ENCODE measurements at places on chromosomes 5 and 9.

- no peak for DNase-seq
These were observed 42.5 kb downstream of the SEMA4D start for GRCh38 chr9:89455356-89455824.

DNA sequence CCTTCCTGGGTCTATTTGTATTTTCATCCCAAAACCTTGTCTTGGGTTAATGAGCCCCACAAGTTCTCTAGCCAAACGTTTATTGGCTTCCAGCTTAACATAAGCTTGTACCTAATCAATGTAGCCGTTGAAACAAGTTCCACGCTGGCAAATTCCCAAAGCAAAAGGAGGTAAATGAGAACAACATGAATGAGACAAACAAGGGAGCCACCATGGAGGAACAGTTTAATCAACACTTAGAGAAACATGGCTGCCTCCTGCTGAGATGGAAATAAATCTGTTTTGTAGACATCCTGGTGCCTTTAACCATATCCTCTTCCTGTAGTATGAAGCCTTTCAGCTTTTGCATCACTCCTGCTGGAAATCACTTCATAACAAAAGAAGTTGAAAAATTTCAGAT is 166.6 kb upstream of the NFIB start:
- no peak for DNase-seq

DNA sequence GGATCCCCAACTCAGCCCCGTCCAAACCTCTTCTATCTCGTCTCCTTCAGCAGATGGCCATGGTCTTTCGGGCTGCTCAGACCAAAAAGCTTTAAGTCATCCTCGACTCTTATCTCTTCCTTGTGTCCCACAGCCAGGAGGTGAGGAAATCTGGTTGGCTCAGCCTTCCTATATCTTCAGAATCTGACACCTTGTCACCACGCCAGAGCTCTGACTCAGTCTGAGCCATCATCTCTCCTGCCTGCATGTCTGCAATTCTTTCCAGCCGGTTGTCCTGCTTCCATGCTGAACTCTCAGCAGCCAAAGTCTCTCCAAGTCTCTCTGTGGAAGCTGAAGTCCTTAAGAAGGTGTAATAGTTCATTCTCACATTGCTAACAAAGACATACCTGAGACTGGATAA is 419.3 kb upstream of the ADAMTS16 start:
- DNase-seq = no peak

DNA sequence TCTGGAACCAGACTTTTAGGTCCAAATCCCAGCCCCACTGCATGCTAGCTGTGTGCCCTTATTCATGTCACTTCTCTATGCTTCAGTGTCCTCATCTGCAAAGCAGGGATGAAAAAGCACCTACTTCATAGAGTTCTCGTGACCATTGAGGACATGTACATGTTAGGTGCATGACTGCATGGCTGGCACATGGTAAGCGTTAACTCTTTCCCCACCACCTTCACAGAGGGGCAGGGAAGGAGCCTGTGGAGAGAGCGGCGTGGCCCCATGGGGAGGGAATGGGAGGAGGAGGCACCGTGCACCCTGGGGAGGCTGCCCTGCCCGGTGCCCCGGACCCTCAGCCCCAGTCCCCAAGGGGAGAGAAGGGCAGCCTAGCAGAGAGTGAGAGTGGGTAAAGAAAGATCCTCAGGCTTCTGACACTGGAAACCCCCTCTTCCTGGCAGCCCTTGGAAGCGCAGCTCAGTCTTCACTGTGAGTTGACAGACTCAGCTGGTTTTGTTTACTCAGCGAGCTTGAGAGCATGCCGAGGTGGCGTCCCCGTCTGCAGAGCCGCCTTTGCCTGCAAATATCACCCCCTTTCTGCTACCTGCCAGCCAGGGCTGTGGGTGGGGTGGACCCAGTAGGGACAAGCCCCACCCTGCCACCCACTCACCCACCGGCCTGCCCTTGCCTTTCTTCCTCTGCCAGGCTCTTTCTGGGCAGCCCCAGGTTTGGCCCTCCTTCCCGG is 10.6 kb upstream of the ANGPTL2 start:
- no peak for DNase-seq

DNA sequence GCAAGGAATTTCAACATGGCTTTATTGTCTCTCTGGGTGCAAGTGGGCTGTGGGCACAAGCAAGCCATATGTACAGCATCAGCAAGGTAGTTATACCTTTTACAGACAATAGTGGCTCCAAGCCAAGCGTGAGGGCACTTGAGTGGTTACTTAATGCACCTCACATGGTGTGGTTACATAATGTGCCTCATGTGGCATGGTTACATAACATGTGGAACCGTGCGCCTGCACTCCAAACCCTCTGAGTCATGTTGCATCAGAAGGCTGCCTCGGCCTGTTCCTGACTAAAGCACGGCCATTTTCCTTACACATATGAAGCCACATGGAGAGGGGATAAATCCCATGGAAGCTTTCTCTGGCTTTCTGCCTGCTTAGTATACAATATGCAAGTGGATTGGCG is 150.9 kb downstream of the OSTF1 start:
- DNase-seq = no peak
